ENCODE measurements at places on chromosomes 1 and 21. TPM values are rescaled to one million over a fixed set of nuclear protein-coding genes. Genes with fewer than 3 reads are reported as not detected.

GPATCH2 gene
- 17.1 TPM for polyA plus RNA-seq

FAM151A gene
- not detected for polyA plus RNA-seq

SPRR2E gene
- not detected for polyA plus RNA-seq

NFASC gene
- 23.9 TPM for polyA plus RNA-seq

AGMAT gene
- not detected for polyA plus RNA-seq

NGF gene
- not detected for polyA plus RNA-seq

CDK18 gene
- polyA plus RNA-seq: not detected

LRRC53 gene
- not detected for polyA plus RNA-seq

CLIC6 gene
- 0.16 TPM for polyA plus RNA-seq

C1orf105 gene
- not detected for polyA plus RNA-seq

USP33 gene
- 247 TPM for polyA plus RNA-seq

DMBX1 gene
- polyA plus RNA-seq: not detected

SAMD11 gene
- 21.6 TPM for polyA plus RNA-seq

TRABD2B gene
- 0.02 TPM for polyA plus RNA-seq

HENMT1 gene
- polyA plus RNA-seq: 4.1 TPM

TMEM269 gene
- 1.1 TPM for polyA plus RNA-seq

All from neural cell (in vitro differentiated cells).